ENCODE measurements at places on chromosomes 7 and 10. TPM values are rescaled to one million over a fixed set of nuclear protein-coding genes. Genes with fewer than 3 reads are reported as not detected.
A peak's percentile ranks its signal among the peaks of the same experiment; 100 is the strongest.

HSPA14 gene
- 12.5 TPM for total RNA-seq

SORCS1 gene
- total RNA-seq: not detected

SPDYE8 gene
- not detected for total RNA-seq

DNA sequence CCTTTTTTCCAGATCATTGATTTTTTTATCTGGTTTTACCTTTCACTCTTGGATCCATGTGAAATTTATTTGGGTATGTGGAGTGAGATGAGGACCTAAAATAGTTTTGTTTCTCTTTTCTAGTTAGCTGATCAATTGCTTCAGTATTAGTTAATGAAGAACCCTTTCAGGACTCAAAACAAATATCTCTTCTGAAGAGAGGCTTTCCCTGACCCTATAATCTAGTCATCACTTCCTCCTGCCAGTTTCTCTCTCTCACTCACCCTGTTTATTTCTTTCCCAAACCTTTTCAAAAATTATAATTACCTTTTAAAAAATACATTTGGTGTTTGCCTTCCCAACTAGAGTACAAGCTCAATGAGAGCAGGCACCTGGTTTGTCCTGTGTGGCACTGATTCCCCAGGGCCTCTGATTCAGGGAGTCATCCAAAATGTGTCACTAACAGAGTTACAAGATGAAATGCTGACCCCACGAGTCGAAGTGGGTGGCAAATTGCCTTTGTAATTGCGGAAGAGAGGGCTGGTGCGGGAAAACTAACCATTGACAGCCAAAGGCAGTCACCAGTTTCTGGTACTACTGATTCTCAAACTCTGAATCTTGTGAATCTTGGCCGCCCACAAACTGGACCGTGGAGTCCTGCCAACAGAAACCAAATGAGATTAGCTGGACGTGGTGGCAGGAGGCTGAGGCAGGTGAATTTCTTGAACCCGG, 2.4 kb downstream of the TMEM140 start:
- no peaks in the 10 kb centered on the region for H3K27me3 ChIP-seq
- H3K4me3 ChIP-seq: no peak overlapping the region
- H3K4me1 ChIP-seq: peaks cover 42% of the 10 kb centered on the region

DNA sequence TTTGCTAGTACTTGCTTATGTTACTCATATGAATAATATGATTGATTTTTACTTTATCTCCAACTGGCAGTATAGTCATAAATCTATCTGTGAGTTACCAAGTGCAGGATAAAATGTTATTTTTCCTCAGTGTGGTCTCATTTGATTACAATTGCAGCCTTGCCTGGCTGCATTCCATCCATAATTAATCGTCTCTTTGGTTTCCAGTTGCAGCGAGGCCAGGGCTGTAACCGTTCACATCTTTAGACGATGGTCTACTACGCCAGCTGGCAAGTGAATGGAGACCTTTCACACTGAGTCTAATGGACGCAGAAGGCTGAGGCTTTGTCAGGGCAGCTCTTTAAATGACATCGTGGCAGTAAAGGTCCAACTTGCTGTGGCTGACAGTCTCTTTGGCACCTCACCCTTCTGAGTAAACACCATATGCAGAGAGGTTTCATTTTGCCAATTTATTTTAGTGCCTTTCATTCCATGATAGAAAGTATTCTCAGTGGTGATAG, 84.0 kb downstream of the ARL4A start:
- no peak overlapping the region for H3K4me3 ChIP-seq
- no peak overlapping the region for H3K27ac ChIP-seq
- no peaks in the 10 kb centered on the region for H3K27me3 ChIP-seq
- no peaks in the 10 kb centered on the region for H3K4me1 ChIP-seq

- H3K4me3 ChIP-seq: no peak overlapping the region
- H3K36me3 ChIP-seq: no peaks in the 10 kb centered on the region
- no peaks in the 10 kb centered on the region for H3K4me1 ChIP-seq
- DNase-seq: no peak
- H3K27me3 ChIP-seq: no peaks in the 10 kb centered on the region
Measured at GRCh38 chr10:47406870-47407691, 23.0 kb upstream of the ZNF488 start.

DNA sequence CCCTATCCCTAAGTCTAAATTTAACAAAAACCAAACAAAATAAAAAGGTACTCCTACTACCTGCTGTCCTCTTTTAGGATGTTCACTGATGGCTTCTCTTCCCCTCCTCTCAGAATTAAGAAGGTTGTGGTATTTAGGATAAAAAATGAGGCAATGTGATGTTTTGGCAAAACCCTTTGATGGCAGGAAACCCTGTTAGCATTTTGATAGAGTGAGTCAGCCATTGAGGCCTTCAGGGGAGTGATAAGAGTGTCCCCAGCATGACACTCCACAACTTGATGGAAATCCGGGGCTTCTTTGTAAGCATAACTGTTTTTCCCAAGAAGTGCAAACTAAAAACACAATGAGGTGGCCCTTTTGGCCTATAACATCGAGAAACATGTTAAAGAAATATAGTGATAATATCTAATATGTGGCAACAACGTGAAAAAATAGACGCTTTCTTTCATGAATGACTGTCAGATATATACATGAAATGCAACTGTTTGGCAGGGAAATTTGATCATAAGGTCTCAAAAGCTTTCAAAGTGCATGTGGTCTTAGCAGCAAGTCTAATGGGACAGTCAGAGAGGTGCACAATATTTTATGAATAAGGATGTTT, 55.0 kb downstream of the PRTFDC1 start:
- no peaks in the 10 kb centered on the region for H3K27me3 ChIP-seq
- no peak for DNase-seq
- H3K36me3 ChIP-seq: no peaks in the 10 kb centered on the region

DNA sequence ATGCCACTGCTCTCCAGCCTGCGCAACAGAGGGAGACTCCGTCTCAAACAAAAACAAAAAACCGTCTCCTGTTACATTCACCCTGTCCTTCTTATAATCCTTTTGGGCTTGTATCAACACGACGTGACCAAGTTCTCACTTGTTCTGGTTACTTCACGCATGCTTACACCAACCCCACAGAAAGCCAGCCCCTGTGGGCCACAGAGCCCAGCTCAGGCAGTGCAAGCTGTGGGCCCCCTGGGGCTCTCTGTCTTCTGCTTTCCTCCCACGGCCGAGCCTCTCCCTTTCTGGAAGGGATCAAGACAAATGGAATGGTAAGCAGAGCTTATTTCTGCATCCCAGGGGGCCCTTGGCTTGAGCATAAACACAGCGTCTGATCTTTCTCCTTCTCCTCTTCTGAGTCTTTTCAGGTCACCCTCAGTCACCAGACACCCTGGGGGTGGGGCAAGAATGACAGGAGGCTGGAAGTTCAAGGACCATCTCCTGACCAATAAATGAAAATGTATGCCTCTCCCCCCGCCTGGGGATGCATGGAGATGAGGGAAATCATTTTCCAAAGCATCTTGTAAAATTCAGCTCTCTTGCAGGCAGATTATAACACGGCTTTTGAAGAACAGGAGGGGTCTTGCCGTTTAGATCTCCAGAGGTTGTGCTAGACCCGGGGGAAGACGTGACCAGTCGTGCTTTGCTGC, 19.0 kb upstream of the TRIM56 start:
- no peaks in the 10 kb centered on the region for H3K27me3 ChIP-seq
- no peak overlapping the region for H3K4me3 ChIP-seq
- H3K27ac ChIP-seq: no peak overlapping the region
- no peaks in the 10 kb centered on the region for H3K4me1 ChIP-seq
- no peak for DNase-seq

GRCh38 chr7:30644286-30644955, 37.8 kb downstream of the CRHR2 start:
- no peaks in the 10 kb centered on the region for H3K27me3 ChIP-seq
- no peak overlapping the region for H3K4me3 ChIP-seq
- DNase-seq: no peak
- H3K27ac ChIP-seq: no peak overlapping the region

- no peaks in the 10 kb centered on the region for H3K4me1 ChIP-seq
- no peak for DNase-seq
- H3K4me3 ChIP-seq: no peak overlapping the region
- no peaks in the 10 kb centered on the region for H3K36me3 ChIP-seq
Measured at GRCh38 chr7:72441791-72442190, 29.7 kb upstream of the CALN1 start.

DNA sequence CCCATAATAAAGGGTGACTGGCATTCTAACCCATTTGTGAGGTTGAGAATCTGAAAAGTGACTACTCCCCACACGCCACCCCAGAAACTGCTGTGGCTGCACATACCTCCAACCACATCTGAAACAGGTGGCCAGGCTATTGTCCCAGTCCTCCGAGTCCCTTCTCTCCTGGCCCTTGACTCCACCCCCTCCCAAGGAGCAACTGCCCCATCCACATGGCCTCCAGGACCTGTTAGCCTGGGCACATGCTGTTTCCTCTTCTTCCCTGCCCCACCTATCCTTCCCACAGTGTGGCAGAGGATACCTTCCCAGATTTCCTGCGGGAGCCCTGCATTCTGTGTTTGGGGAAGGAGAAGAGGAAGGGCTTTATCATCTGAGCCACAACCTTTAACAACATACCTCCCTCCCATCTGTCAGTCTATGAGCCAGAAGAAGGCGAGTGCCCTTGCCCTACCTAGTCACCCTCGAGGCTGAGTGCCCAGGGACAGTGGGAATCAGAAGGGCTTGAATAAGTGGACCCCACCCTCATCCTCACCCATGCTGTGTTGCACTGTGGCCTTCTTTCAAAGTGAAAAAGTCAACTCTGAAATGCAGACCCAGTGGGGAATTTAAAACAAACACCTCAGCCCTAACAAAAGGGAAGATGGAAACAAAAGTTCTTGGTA, 11.9 kb downstream of the STEAP1B start:
- H3K27ac ChIP-seq: no peak overlapping the region
- no peak overlapping the region for H3K4me3 ChIP-seq
- no peak for DNase-seq
- no peaks in the 10 kb centered on the region for H3K4me1 ChIP-seq
- no peaks in the 10 kb centered on the region for H3K36me3 ChIP-seq
- no peaks in the 10 kb centered on the region for H3K27me3 ChIP-seq

DNA sequence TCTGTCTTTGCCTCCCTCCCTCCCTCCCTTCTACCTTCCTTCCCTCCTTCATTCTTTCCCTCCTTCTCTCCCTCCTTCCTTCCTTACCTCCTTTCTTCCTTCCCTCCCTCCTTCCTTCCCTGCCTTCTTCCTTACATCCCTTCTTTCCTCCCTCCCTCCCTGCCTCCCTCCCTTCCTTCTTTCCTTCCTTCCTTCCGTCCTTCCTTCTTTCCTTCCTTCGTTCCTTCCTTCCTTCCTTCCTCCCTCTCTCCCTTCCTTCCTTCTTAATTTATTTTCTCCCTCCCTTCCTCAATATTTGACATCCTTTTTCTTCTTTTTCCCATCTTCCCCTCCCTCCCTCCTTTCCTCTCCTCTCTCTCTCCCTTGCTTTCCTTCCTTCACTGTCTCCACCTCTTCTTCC, 301.8 kb downstream of the GATA3 start:
- H3K36me3 ChIP-seq: no peaks in the 10 kb centered on the region
- H3K4me3 ChIP-seq: no peak overlapping the region
- DNase-seq: no peak
- H3K4me1 ChIP-seq: no peaks in the 10 kb centered on the region
- H3K27ac ChIP-seq: no peak overlapping the region
- H3K27me3 ChIP-seq: no peaks in the 10 kb centered on the region

DNA sequence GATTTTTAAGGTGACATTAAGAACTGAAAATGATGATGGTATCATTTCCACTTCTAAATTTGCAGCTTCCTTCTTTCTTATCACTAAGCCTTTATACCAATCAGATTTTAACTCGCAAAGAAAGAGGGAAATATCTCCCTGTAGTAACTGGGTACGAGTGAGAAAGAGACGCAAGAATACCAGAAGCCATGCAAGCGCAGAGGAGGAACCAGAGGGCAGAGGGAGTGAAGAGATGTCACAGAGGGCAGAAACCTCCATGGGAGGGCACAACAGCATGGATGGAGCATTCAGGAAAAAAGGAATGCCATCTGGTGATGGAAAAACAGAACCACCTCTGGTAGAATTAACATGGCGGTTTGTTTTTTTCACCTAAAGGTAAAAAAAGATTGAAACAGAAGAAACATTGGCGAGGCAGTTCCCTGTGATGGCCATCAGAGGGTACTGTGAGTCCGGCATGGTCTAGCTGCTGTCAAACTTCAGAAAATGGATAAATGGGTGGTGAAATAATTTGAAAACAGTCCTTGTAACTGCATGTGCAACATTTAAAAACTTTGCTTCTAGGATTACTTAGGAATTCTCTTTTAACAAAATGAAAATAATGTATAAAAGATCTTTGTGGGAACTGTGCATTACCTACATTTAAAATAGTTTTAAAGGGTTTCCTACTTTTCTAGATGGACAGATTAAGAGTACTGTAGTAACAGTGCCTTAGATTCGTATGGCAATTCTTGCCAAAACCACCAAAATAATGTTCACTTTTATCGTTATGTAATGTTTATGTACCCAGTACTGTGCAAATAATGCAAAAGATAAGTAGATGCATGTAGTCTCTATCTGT, 91.8 kb downstream of the ARHGAP12 start:
- no peaks in the 10 kb centered on the region for H3K4me1 ChIP-seq
- DNase-seq: peak; percentile 20
- no peak overlapping the region for H3K27ac ChIP-seq
- H3K36me3 ChIP-seq: no peaks in the 10 kb centered on the region
- H3K4me3 ChIP-seq: no peak overlapping the region
- H3K27me3 ChIP-seq: no peaks in the 10 kb centered on the region

DNA sequence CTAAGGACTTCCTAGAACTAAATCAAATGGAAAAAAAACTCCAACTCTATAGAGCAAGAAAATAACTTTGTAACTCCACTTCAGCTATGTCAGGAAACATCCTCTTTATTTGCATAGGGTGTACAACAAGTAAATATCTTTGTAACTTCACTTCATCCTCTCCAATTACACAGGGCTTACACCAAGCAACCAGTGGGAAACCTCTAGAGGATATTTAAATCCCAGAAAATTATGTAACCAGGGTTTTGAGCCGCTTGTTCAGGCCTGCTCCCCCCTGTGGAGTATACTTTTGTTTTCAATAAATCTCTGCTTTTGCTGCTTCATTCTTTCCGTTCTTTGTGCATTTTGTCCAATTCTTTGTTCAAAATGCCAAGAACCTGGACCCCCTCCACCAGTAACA, 22.2 kb downstream of the LIPJ start:
- no peaks in the 10 kb centered on the region for H3K36me3 ChIP-seq
- H3K27me3 ChIP-seq: no peaks in the 10 kb centered on the region

GRCh38 chr7:99949645-99950228, 20.3 kb upstream of the GJC3 start:
- H3K36me3 ChIP-seq: no peaks in the 10 kb centered on the region
- no peak overlapping the region for H3K27ac ChIP-seq
- H3K4me1 ChIP-seq: no peaks in the 10 kb centered on the region

GRCh38 chr7:52826515-52827265, 208.7 kb upstream of the POM121L12 start:
- no peaks in the 10 kb centered on the region for H3K36me3 ChIP-seq
- no peaks in the 10 kb centered on the region for H3K4me1 ChIP-seq
- H3K27ac ChIP-seq: no peak overlapping the region
- no peak overlapping the region for H3K4me3 ChIP-seq
